ENCODE measurements at places on chromosomes 11 and 22.

DNA sequence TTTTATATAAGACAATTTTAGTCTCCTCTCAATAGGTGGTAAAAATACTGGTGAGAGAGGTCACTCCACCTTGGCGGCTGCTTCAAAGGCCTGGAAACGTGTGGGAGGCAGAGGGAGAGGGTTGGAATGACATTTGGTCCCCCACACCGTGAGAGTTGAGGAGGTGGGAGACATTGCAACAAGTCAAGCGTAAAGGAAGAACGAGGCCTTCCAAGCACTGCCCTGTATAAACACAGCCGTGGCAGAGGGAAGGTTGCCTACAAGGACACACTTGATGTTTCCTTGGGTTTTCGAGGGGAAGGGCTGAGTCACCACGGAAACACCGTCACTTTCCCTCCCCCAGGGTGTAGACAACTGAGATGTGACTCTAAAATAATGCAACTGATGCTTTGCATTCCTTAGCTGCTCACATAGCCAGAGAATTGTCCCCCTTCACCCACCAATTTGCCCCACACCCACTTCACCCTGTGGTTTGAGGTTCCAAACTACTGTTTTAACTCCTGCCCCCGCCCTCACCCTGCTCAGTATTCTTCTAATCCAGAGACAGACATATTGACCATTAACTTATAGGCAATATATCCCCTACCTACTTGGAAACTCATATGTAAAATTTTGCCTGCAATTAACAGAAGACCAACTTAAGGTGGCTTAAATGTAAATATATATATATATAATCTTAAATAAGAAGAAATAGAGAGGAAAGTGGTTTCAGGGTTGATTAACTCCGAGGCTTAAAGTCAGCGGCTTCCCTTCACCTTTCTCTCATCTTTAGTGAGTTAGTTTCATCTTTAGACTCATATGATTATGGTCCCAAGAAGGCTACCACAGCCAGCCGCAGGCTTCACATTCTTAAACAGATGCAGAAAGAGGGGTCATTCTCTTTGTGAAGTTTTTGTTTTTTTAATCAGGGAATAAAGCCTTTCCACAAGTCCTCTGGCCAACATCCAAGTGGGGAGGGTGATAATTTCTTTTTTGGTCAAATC lies 54.1 kb upstream of the BDNF start:
- DNase-seq: no peak

DNA sequence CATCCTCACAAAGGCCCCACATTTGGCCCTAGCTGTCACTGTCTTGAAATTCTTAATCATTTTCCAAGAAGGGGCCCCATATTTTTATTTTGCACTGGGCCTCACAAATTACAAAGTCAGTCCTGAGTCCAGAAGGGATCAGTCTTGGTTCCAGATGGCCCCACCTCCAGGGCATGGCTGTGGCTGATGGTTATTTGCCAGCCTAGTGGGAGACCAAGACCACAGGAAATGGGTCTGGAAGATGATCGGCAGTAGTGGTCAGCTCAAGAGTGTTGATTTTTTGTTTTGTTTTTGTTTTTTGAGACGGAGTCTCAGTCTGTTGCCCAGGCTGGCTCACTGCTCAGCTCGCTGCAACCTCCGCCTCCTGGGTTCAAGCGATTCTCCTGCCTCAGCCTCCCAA lies 47.1 kb upstream of the EMID1 start:
- DNase-seq: no peak

DNA sequence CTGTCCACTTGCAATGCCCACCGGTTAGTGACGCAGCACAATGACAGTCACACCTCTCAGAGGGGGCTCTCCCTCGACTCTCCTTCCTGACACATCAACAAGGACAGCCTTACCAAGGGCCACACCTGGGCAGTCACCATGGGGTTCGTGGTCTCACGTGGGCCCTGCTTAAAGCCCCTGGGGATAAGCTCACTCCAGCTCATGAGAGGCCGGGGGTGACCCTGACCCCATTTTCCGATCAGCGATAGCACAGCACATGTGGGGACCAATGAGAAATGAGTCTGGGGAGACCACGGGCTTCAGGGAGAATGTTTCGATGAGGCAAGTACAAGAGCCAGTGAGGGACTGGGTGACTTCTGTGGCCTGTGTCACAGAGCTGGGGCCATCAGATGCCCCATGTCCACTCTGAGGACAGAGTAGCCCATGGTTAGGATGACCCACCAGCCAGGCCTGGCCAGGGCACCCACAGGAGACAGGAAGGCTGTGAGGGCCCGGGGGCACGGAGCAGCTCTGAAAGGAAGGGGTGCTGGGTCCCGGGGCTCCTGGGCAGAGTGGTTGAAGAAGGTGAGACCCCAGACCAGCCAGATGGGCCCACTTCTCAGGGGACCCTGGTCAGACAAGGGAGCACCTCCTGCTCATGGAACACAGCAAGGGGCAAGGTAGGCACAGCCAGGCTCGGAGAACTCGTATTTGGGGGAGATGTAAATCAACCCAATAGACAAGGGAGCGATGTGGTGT lies 128.8 kb downstream of the MED15 start:
- DNase-seq: no peak

DNA sequence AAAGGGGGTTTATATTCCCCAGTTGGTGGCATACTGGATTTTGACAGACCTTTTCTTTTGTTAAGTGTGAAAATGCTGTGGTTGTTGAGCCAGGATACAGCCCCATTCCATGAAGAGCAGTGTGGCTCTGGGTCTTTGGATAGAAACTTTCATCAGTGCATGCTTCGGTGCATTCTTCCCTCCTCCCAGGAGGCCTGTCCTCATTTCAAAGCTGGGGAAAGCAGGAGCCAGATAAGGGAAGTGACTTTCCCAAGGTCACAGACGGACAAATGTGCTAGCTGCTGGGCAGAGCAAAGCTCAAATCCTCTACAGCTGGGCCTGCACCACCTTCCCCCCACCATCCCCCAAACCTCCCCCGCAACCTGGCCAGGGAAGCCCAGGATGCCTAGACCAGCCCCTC lies 184.5 kb upstream of the NTM start:
- no peak for DNase-seq

DNA sequence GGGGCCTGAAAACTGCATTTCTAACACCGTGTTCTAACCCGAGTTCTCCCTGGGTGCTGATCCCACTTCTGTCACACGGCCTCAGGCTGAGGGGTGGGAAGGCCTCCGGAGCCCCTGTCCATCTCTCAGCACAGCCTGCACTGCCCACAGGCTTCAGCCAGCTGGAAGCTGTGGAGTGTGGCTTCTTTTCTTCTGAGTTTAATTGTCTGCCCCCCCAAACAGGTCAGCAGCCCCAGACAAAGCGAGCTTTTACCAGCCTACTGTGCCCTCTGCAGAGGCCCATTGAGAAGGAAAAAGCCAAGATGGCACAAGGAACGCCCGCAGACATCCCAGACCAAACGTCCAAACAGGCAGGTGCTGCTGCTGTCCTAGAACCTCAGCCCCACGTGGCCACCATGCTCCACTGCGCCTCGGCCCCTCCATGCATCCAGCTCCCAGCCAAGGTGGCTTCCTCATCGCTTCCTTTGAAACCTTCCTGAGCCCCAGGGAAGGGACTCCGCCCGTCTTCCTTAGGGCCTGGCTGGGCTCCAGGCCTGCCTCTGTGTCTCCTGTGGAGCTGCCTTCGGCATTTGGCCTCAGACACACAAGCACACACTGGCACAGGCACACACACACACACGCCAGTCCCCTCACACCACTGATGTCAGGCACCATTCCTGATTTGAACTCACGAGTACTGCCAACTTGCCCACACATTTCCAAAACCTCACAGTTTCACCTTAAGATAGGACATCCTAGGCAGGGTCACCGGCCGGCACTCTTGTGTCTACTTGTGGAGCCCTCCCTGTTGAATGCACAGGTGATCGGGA lies 1.7 kb downstream of the MOB2 start:
- no peak for DNase-seq

- DNase-seq: no peak
Measured at GRCh38 chr22:20488946-20489345, 6.6 kb downstream of the KLHL22 start.

Measured in stimulated activated CD8-positive, alpha-beta memory T cell treated with anti-CD3 and anti-CD28 coated beads, Interleukin-7, amount 100 ng/mL, for 1 hour (primary cell).